Thymus (tissue), 14 donors: ENCODE measurements at places on chromosomes 2 and 18.

DNA sequence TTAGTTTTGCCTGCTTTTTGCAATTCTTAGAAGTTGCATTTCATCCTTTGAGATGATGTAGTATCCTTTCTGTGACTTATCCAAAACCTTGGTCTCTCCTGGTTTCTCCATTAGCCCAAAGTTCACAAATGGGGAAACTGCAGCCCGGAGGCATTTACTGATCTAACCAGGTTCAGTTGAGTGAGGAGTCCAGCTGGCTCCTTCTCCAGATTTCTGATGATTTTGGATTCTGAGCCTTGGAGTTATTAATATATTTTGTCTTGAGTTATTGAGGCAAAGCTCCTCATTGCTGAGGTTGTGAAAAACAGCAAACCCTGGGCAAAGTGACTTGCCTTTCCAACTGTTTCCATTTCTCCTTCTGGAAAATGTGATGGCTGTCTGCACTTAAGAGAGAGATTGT is 1.7 kb downstream of the SLC1A4 start:
- H3K27ac ChIP-seq: no peak overlapping the region
- H3K4me1 ChIP-seq: peaks cover 32% of the 10 kb centered on the region
- H3K36me3 ChIP-seq: no peaks in the 10 kb centered on the region
- peaks cover 8% of the 10 kb centered on the region for H3K27me3 ChIP-seq
- DNase-seq: no peak

DNA sequence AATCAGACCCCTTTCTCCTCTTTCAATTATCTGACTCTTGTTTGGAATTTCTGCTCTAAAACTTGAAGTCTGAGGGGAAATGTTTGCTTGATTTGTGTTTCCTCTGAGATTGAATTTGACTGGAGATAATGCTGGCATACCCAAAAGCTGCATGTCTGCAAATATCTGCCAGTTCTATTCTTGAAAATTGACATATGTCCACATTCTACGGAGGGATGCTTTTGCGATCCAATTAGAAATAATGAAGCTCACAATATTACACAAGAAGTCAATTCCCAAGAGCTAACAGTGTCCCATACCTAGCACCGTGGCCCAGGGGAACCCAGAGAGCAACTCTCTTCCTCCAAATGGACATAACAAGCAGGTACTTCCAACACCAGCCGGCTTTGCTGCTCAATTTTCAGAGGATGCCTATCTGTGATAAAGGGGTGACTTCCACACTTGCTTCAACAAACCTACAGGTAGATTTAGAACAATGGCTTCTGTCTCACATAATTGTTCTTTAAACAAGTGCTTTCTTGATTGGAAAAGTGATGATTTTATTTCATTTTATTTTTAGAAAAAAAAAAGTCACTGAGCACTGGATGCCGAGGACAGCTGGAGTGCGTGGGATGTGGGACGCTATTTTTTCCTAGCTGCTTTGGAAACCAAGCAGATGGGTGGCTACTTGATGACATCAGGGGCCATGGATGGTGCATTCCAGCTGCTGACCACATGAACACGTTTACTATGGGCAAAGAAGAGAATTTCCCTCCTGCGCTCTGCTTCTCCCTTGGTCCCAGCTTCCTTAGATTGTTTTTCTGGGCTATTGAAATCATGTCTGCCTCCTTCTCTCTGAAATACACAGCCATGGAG is 488.9 kb downstream of the RNF144A start:
- no peak for DNase-seq
- H3K27me3 ChIP-seq: no peaks in the 10 kb centered on the region
- H3K4me1 ChIP-seq: peaks cover 8% of the 10 kb centered on the region
- no peak overlapping the region for H3K27ac ChIP-seq
- no peak overlapping the region for H3K4me3 ChIP-seq
- H3K36me3 ChIP-seq: no peaks in the 10 kb centered on the region

GRCh38 chr2:26410764-26411243 is 9.1 kb downstream of the DRC1 start:
- H3K27me3 ChIP-seq: no peaks in the 10 kb centered on the region
- H3K4me3 ChIP-seq: no peak overlapping the region
- no peaks in the 10 kb centered on the region for H3K4me1 ChIP-seq
- H3K36me3 ChIP-seq: no peaks in the 10 kb centered on the region
- no peak overlapping the region for H3K27ac ChIP-seq

DNA sequence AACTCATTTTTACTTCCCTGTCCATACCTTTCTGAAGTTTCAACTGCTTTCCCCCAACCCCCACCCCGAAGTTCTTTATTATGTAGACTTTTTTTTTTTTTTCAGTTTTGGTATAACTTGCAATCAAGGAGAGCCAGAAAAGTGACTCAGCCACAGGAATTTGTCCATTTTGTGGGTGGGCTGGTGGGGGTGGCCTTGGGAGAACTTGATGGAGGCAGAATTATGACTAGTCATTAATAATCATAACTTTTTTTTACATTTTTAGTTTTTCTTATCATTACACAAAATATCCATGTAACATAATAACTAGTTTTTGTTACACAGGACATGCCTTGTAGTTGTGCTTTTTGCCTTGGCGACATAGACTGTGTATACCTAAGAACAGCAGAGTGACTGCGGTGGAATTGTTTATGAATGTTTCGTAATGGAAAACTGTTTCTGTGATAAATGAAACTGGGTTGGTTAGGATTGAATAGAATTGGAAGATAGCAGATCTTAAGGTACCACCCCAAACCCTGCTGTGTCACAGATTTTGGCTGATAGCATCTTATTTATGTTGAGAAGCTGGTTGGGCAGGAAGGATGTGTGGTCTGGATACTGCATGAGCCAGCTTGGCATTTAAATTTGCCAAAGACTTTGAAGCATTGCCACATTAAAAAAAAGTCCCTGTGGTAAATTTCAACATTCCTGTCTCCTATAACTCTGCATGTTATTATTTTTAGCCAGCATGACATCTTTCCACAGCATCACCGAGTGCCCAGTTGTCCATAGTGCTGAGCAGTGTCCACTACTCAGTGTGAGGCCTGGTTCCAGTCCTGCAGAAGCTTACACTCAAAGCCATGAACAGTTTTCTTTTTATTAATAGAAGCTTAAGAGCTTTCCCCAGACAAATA is 30.7 kb downstream of the LYPD6B start:
- H3K27ac ChIP-seq: no peak overlapping the region
- H3K27me3 ChIP-seq: no peaks in the 10 kb centered on the region
- H3K4me3 ChIP-seq: no peak overlapping the region
- DNase-seq: no peak
- H3K4me1 ChIP-seq: no peaks in the 10 kb centered on the region

- H3K4me3 ChIP-seq: no peak overlapping the region
- H3K4me1 ChIP-seq: no peaks in the 10 kb centered on the region
These were observed 223.5 kb downstream of the PIK3C3 start for GRCh38 chr18:42178376-42179080.

- no peaks in the 10 kb centered on the region for H3K4me1 ChIP-seq
- DNase-seq: peak; percentile 6
- H3K4me3 ChIP-seq: no peak overlapping the region
These were observed 255.0 kb downstream of the CAMKMT start for GRCh38 chr2:44616667-44617155.
